Spinal cord (tissue), 10 donors: ENCODE measurements at places on chromosomes 4 and X. TPM values are rescaled to one million over a fixed set of nuclear protein-coding genes. Genes with fewer than 3 reads are reported as not detected.

Gene P2RY4
- 0.17 TPM for polyA plus RNA-seq

Gene RHOXF1
- polyA plus RNA-seq = 3.3 TPM

Gene GPR34
- polyA plus RNA-seq = 21.7 TPM

Gene MAD2L1
- polyA plus RNA-seq = 25.3 TPM
